GM12891 (cell line): ENCODE measurements at places on chromosomes 1 and 21.

DNA sequence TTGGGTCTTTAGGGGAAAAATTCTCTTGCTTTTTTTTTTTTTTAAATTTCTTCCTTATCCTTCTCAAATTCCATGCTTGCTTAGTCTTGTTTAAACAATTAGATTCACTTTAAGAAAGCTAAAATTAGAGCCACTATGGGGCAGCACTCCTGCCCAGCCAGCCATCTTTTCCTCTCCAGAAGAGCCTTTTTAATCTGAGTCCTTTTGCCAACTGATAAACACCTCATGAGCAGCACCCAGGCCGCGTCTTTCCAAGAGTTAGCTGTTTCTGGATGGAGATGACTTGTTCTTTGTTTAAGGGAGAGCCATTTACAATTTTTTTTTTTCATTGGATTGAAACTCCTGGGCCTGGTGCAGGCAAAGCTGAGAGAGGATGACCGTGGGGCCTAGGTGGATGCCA, 53.3 kb upstream of the TSPAN2 start:
- DNase-seq = no peak

GRCh38 chr1:30475966-30476365, 247.4 kb downstream of the MATN1 start:
- DNase-seq = no peak

DNA sequence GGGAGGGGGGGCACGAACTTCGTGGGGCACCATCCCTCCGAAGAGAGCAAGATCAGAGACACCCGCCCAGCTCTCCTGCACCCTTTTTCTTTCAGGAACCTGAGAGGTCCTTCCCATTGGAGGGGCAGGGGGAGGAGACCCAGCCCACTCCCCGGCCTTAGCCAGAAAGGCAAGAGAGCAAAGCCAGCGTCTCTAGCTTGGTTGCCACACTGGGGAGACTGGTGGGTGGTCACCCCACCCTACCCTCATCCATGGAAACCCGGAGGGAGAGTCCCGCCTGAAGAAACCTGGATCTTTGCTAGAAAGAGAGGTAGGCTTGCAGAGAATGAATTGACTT, 246 bp downstream of the ATP2B4 start:
- no peak for DNase-seq

- DNase-seq = no peak
Observed at GRCh38 chr1:213829780-213830179, 158.0 kb upstream of the PROX1 start.

- DNase-seq = no peak
Observed at GRCh38 chr1:8015036-8015808, 10.9 kb downstream of the ERRFI1 start.

DNA sequence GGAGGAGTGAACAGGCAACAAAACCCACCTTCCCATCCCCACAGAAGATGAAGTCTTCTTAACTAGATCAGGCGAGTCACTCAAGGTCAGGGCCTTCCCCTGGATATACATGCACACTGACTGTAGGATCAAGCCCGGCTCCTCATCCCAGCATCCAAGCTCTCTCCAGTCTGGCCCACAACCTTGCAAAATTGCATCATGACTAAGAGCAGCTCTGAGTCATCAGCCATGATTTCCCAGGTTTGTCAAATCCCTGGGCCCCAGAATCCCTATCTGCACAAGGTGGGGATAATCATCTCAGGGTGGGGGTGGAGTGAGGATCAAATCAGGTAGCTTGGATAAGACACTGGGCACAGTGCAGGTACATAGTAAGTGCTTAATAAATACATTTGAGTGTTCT, 199.3 kb upstream of the GRIK3 start:
- no peak for DNase-seq

DNA sequence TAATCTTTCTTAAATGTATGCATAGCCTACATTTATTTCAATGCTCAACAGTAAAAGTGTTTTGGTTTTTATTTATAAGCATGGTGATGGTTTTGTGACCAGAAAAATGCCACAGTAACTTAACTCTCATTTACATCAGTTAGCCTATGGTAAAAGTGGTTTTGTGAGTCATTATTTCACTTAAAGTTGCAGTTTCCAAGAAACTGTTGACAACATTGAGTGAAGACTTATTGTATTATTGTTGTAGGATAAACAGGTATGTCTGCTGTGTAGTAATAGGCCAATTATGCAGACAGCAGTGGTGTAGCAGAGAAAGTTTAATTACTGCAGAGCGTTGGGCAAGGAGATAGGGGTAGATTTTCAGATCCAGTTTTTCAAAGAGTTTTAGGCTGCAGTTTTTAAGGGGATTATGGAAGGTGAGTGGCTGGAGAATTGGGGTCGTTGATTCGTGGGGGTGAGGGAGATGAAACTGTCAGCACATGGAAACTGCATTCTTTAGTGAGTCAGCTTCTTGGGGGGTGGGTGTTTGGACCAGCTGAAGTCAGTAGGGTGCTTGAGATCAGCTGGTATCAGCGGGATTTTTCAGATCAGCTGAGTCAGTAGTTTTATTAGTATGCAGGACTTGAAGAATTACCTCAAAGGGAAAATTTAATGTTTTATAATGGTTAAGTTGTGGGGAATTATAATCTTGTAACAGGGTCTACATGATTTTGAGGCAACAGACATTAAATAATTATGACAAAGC, 168.7 kb upstream of the FMN2 start:
- no peak for DNase-seq

- no peak for DNase-seq
Observed at GRCh38 chr1:68232289-68233148, at the start of gene WLS. Gene WLS, minus strand, starts transcription at chr1:68232523. Its CDS starts 224 bp downstream, at chr1:68232299.

DNA sequence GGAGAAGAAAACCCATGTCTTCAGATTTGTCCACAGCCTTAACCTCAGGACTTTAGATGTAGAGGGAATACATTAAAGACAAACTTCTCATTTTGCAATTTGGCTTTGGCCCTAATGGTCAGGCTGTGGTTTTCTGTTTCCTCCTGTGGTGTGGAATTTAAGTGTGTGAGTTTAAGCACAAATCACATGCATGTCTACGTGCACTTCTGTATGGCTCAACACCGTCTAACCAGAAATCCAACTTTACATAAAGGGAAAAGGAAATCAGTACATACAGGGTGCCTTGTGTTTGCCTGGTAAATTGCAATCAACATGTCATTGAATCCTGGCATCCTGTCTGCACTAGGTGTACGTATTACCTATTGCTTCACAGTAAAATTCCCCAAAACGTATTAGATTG, 1.2 kb upstream of the ZNF124 start:
- DNase-seq = no peak

DNA sequence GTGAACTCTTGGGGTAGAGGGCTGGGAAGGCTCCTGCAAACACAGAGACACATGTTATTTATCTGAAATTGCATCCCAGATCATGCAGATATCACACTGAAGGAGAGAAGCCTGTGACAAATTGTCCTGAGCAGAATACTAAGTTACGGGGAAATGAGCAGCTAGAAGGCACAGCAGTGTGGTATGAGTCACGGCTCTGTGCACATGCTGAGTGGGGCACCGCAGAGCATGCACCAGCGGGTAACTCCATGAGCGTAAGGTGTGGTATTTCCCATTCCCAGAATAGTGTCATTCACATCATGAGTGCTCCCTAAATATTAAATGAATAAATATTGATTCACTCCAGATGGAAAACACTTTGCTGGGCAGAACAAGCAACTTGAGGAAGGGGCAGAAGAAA, 21.3 kb upstream of the FCRL2 start:
- no peak for DNase-seq

DNA sequence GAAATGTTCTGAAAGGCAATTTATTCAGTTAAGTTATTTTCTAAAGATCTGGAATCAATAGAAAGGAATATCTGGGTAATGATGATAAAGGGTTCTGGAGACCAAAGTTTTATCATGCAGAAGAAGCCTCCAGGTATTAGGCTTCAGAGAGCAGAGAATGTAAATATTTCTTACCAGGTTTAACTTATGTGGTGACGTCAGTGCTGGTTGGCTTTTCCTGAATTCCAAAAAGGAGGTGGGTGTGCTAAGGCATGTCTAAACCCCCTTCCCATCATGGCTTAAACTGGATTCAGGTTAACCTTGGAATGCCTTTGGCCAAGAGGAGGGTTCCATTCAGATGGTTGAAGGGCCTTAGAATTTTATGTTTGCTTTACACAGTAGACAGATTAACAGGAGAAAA, 829.9 kb downstream of the NCAM2 start:
- DNase-seq = no peak

DNA sequence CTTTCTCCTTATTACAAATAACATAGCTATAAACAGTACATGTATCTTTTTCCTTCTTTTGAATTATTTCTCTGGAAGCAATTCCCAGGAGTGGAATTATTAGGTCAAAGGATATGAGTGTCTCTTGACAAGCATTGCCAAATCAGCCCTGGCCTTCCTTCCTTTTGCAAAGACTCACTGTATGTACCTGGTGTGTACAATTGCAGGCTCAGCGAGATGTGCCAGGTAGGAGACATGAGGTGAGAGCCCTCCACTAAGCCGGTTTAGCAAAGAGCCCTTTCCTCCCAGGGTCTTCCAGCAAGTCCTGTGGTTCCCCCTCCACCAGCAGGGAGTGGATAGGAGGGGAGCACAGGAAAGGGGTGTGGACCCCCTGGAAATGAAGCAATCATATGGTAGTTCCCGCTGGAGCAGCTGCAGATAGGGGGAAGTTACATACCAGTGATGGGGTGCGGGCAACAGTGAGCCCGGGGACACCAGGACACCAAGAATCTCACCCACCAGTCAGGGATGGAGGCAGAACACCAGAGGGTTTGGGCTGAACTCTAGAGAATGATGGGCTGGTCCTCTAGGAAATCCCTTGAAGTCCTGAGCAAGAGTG, 18.3 kb downstream of the RCSD1 start:
- no peak for DNase-seq

- DNase-seq = no peak
Observed at GRCh38 chr1:54811066-54811465, 9.9 kb upstream of the TTC22 start.

DNA sequence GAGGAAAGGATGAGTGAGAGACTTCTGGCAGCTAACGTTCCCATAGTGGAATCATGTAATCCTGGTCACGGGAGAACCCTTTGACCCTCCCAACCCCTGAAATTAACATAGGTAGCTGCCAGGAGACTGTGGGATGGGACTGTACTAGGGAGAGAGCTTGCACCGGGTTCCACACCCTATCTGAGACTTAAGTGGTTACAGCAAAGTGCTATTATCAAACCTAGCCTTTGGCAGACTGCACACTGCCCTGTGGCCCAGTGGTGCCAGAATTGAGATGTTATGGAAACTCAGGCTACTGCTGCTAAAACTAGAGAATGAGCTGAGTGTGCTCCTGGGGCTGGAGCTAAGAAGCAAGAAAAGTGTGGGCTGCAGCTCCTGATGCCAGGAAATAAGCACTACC, 79.6 kb upstream of the PDC start:
- DNase-seq = no peak

- DNase-seq = no peak
Observed at GRCh38 chr21:35559128-35559828, 501.0 kb downstream of the SETD4 start.

DNA sequence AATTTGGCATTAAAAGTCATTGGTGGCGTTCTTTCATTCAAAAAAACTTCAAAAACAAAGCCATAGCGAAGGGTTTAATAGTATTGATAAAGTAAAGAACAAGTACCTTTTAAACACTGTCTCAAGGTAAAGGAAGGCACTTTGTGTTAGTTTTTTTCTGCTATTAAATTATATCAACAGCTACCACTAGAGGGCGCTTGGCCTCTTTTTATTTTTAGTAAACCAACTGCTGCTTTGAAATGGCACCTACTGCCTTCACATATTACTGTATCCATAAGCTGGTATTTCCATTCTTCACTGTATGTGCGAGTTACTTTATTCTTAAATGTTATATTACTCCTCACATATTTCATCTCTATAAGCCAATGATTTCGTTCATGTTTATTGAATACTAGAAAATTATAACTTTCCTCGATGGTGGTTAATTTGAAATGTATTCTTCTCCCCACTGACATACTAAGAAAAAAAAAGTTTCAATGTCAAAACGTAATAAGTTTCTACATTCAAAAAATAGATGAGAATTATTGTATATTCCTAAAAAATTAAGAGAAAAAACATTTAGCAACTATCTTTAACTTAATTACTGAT, 125.7 kb upstream of the CXADR start:
- peak; percentile 22 for DNase-seq

DNA sequence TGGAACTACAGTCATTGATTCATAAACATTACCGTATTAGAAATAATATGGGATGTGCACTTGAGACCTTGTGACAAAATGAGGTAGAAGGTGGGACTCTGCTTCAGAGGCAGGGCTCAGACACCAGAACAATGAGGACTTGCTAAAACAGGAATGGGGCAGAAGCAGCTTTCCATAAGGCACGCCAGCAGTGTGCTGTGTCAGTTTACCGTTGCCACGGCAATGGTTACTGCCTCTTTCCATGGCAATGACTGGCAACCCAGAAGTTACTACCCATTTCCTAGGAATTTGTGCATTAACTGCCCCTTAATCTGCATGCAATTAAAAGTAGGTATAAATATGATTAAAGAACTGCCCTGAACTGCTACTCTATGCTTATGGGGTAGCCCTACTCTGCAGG, 169.0 kb downstream of the CHRM3 start:
- no peak for DNase-seq

- no peak for DNase-seq
Observed at GRCh38 chr1:9362488-9362887, 69.8 kb downstream of the SPSB1 start.

GRCh38 chr1:18387307-18387706, 93.4 kb upstream of the KLHDC7A start:
- no peak for DNase-seq

DNA sequence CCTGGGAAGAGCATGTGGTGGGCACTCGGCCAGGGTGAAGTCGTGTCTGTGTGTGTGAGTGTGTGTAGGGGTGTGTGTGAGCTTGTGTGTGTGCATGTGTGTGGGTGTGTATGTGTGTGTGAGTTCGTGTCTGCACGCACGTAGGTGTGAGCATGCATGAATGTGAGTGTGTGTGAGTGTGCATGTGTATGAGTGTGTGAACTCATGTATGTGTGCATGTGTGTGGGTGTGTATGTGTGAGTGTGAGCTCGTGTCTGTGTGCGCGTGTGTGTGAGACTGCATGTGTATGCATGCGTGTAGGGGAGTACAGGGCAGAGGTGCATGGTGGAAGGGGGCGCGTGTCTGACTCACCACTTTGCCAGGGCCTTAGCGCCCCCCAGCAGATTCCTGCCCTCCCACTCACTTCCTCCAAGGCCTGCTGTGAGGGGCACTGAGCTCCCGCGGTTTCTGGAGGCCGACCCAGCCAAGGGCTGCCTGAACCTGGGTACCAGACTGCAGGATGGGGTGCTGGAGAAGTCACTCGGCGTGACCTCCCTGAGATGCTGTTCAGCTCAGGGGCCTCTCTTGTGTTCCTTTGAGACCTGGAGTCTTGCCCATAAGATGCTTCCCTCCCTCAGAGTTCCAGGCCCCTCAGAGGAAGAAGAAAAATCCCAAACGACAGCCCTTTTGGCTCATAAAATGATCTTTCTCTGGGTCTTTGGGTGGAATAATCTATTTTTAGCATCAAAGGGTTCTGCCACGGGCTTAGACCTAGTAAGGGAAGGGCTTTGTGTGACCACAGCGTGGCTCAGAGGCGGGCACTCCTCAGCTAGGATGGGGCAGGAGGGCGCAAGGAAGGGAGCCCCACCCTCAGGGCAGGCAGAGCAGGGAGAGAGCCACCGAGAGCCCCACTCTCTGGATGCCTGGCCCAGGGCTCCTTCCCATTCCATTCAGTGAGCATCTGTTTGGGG, 41.1 kb upstream of the RUNX3 start:
- DNase-seq = no peak
